ENCODE measurements at places on chromosomes 5 and 9.
A peak's percentile ranks its signal among the peaks of the same experiment; 100 is the strongest.

DNA sequence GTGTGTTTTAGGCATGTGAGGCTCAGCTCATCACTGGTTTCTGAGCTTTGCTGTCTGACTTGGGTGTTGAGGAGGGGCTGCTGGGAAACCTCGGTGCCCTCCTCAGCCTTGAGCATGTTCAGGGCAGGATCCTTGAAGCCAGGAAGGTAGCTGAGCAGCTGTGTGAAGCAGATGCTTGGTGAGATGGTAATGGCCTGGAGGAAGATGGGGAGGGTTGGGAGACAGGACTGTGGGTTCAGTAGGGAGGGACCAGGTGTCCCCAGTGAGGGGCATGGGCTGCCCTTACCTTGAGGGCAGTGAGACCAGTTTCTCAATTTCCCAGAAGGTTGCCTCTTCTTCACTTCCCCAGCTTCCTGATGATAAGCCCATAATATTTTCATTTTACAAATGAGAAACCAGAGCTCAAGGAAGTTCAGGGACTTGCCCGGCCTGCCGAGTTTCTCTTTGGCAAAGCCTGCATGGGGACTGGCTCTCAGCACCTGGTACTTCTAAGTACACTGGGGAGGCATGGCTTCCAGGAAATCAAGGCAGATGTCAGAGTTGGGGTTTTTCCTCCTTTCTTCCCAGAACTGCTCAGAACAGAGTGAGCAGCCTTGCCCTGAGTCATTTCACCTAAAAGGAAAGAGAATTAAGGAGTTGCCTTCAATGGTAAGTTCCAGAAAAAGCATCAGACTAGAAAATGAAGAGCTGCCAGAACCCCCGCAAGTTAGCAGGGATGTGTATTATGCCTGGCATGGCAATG is 225.7 kb downstream of the MAST4 start:
- no peak for DNase-seq

GRCh38 chr5:12392246-12392645 is 488.0 kb upstream of the CTNND2 start:
- no peak for DNase-seq

DNA sequence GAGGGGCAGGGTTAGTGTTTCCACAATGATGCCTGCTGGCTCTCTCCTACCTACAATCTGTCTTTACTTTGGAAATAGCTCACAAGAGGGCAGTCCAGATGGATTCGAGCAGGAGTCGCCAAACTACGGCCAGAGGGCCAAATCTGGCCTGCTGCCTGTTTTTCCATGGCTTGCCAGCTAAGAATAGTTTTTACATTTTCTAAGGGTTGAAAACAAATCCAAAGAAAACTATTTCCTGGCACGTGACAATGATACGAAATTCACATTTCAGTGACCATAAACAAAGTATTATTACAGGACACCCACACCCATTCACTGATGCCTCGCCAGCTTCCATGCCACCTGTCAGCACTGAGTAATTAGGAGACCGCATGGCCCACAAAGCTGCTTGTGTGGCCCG is 162.9 kb upstream of the WWC1 start:
- no peak for DNase-seq

- no peak for DNase-seq
Measured at GRCh38 chr5:168883991-168884390, 304.8 kb upstream of the PANK3 start.

DNA sequence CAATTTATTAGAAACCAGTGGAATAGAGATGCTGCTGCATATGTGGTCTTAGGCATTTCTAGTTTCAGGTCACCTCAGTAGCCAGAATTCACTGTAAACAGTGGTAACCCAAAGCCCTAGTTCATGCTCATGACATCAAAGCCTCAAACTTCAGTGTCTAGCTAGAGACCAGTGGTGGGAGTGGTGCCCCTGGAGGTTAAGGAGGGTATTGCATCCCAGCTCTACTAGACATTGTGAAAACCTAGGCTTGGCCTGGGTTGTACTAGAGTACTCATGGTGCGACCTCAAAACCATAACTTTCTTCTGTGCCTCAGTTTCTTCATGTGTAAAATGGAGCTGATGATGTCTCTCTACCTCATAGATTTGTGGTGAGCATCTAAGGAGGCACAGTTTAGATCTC is 18.8 kb downstream of the COL5A1 start:
- no peak for DNase-seq

- peak; percentile 49 for DNase-seq
Measured at GRCh38 chr5:54646356-54647101, 129.0 kb downstream of the SNX18 start.

DNA sequence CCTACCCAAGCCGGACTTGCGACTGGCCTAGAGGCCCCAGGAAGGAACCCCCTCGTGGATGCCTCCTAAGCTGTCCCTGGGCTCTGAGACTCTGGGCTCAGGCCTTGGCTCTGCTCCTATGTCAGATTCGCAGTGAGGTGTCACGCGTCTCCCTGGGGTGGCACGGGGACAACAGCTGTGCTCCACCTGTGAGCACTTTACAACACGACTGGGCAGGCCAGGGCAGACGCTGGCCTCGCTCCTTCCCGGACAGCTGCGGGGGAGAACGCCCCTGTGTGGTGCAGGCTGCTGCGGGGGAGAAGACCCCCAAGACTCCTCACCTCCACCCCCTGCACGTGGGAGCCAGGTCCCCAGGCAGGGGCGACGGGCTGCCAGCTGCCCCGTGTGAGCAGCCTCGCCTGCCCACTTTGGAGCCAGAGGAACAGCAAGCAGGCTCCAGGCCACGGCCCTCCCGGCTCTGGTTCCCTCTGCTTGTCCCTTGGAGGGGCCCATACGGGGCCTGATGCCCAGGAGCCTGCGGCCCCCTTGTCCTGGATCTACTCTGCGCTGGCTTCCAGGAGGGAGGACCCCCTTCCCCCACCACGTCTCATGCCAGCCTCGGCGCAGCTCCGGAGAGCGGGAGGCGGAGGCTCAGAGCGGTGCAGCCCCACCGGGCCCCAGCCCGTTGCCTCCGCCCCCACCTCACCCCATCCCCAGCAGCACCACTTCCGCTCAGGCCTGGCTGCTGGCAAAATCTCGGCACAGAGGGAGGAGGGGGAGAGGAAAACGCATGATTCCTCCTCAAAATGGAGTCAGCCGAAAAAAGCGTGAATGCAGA is 36.0 kb downstream of the SARDH start:
- DNase-seq: no peak

GRCh38 chr5:98735806-98736507 is 37.5 kb upstream of the RGMB start:
- no peak for DNase-seq

GRCh38 chr5:130731839-130732238 is 433.2 kb downstream of the HINT1 start:
- no peak for DNase-seq

- no peak for DNase-seq
Measured at GRCh38 chr9:33388110-33388994, 14.0 kb downstream of the AQP7 start.

DNA sequence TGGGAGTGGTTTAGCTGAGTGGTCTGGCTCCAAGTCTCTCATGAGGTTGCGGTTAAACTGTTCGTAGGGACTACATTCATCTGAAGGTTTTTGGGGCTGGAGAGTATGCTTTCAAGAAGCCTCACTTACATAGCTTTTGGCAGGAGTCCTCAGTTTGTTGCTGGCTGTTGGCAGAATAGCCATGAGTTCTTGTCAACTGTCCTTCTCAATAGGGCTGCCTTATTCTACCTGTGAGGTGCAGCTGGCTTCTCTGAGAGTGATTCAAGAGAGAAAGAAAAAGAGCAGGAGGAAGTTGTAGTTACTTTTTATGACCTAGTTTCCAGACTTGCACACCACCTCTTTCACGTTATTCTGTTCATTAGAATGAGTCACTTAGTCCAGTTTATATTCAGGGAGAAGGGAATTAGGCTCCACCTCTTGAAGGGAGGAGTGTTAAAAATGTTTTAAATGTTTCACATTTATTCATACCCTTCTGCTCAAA is 33.2 kb downstream of the YTHDC2 start:
- no peak for DNase-seq

- DNase-seq: no peak
Measured at GRCh38 chr9:114431770-114432169, 44.0 kb upstream of the AKNA start.

DNA sequence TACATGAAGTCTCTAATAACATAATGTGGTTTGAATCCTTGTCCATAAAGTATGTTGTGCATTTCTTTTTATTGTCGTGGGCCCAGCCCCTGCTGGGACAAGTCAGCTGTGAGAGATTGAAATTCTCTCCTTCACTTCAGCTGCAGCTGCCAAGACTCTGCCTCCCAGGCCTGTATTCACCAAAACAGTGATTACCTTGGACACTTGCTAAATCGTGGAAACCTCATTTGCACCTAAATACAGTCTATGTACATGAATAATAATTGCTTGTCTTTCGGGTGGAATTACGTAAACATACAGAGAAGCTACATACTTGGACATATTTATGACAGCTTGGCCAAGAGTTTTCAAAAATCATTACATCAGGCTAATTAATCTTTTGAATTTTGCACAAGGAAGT is 898.5 kb upstream of the SEMA6A start:
- DNase-seq: no peak

DNA sequence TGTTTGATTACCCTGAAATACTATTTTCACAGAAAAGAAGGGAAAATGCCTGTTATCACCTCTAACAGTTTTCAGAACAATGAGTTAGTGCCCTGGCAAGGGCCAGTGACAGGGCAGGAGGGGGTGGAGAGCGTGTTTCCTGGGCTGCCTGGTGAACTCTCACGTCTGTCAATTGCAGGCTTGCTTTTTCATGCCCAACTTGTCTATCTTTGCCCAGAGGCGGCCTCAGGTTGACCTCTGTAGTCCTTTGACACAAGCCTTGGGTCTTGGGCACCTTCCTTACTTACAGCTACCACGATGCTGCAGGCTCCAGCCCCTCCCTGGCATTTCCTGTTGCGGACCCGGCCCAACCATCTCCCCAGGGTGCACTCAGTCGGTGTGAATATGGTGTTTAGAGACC is 2.2 kb upstream of the CEL start:
- DNase-seq: no peak

GRCh38 chr5:118854819-118855218 is 133.5 kb downstream of the DTWD2 start:
- no peak for DNase-seq

DNA sequence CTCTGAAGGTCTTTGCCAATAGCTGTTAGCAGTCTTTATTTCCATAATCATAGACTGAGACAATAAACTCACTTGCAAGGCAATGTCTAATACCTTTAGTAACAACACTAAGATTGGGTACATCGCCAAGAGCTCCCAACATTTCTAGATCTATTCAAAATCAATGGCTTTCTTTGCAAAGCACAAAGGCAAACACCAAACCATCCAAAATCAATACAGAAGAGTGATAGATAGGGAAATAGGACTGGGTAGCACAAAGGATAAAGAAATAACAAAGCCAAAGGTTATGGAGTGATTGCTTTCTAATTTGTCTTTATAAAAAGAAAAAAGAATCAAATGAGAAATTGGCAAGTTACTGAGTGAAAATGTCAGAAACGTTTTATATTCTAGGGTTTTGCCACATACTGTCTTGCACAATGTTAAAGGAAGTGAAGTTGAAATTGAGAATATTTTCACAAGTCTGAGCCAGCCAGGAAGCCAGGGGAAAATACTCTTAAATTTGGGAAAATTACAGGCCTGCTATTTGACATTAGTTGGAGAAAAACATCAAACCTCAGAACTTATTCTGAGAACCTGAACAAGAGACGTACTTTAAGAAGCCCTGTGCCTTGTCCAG is 53.3 kb upstream of the LHFPL2 start:
- DNase-seq: no peak

GRCh38 chr5:44659334-44659733 is 149.4 kb upstream of the MRPS30 start:
- no peak for DNase-seq

DNA sequence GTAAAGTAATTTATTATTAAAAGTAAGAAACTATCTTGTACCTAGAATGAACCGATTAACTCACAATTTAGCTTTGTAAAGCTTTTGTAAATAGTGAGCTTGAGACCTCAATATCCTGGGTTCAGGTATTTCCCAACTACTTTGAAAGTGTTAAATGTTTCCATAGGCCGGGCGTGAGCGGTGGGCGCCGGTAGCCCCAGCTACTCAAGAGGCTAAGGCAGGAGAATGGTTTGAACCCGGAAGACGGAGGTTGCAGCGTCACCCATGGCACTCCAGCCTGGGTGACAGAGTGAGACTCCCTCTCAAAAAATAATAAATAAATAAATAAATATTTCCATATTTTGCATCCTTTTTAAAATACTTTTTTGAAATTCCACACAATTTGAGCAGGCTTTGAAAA is 1.5 kb upstream of the ANKH start:
- DNase-seq: no peak

- DNase-seq: no peak
Measured at GRCh38 chr5:90504743-90505142, 24.6 kb downstream of the LYSMD3 start.

- DNase-seq: no peak
Measured at GRCh38 chr5:139064613-139065012, 133.6 kb downstream of the SIL1 start.

GRCh38 chr9:27227192-27227591 is 69.8 kb downstream of the EQTN start:
- no peak for DNase-seq

DNA sequence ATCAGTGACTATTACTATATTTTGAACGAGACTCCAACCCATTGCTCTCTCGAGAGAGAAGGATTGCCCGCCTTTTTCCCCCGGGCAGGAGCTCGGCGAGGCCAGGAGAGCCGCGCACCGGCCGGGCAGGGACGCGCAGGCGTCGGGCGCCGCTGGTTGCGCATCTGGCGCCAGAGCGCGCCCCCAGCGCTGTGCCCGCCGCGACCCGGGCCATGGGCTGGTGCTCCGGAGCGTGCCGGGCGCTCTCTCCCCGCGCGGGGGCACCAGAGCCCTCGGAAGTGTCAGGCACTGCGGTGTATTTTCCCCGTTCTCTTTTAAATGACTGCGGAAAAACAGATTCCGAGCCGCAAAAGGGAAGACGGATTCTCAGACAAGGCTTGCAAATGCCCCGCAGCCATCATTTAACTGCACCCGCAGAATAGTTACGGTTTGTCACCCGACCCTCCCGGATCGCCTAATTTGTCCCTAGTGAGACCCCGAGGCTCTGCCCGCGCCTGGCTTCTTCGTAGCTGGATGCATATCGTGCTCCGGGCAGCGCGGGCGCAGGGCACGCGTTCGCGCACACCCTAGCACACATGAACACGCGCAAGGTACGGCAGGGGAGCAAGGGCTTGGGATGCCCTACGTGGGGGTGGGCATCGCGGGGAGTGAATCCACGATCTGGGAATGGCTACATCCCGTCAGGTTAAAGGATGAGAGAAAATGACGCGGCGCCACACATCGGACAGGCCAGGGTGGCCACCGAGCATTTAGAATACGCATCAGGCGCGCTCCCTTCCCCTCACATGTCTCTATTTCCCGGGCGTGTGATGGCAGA is 1.1 kb upstream of the NTRK2 start:
- peak; percentile 48 for DNase-seq

DNA sequence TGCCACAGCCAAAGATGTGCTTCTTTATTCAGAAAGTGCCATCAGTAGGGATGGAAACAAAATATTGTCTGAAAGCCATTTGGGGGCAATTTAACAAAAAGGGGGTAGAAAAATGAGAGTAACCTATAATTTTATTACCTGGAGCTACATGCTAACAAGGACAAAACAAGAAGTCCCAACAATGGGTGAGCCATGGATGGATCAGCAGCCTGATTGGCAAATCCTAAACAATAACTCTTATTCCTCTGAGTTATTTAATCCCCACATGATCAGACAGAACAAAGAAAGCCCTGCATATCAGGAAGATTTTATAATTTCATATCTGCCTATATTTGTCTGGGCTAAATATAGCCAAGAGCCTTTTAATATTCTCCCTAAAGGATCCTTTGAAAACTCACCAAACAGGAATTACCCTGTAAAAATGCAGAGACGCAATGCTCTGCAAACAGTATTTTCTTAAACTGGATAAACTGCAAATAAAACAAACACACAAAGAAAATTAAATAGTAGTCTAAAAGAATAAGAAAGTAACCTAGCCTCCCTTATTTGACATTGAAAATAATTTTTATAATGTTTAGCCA is 483.4 kb downstream of the ZNF608 start:
- DNase-seq: no peak
